Cortex of kidney (tissue), 1 donor: ENCODE measurements at places on chromosomes 6 and 20.

- DNase-seq, result no peak
Measured at GRCh38 chr20:2521369-2522305, 12.9 kb upstream of the ZNF343 start.

DNA sequence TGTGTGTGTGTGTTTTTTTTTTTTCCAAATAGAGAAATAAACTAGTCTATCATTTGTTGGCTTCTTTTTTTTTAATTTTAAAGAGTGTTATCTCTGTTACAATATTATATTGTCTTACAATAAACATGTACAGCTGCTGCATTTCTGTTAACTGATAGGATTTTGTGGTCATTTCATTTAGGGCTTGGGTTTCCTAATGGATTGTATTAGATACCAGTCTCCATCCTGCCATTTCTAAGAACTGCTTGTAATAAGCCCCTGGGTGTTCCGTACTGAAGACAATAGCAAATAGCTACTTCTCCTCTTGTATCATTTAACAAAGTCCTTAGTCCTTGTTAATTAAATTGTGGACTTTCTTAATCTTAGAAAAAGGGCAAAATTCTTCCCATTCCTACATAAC, 45.7 kb downstream of the SOBP start:
- no peak for DNase-seq

DNA sequence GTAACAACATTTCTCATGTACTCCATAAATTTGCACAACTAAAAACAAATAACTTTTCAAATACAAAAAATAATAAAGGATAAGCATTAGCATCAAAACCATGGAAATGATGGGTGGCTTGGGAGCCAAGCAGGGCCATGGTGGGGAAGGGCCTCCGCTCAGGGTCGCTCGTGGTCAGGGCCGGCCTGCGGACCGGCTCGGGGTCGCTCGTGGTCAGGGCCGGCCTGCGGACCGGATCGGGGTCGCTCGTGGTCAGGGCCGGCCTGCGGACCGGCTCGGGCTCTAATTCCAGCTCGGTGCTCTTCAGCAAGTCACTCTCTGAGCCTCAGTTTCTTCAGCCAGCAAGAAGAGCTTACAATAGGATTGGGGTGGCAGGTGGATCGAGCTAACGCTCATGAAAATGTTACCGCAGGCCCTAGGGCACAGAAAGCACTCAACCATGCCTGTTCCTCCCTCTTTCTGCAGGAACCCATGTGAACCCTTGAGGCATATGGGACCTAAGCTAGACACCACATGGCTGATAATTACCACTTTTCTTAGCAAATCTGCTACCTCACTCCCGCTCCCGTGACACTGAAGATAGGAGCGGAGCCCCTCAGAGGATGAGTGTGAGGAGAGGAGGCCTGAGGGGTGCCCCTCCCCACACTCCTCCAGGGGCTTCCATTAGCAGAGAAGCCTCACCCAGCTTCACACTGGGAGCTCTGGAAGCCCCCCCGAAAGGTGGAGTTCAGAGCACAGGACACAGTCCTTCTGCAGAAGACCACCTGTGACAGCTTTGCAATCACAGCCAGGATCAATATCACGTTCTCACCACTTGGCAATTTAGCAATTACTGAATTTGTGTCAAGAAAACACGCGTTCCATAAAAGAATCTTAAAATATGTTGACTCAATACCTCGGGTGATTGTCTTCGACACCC, 103.0 kb downstream of the PSMB1 start:
- no peak for DNase-seq

DNA sequence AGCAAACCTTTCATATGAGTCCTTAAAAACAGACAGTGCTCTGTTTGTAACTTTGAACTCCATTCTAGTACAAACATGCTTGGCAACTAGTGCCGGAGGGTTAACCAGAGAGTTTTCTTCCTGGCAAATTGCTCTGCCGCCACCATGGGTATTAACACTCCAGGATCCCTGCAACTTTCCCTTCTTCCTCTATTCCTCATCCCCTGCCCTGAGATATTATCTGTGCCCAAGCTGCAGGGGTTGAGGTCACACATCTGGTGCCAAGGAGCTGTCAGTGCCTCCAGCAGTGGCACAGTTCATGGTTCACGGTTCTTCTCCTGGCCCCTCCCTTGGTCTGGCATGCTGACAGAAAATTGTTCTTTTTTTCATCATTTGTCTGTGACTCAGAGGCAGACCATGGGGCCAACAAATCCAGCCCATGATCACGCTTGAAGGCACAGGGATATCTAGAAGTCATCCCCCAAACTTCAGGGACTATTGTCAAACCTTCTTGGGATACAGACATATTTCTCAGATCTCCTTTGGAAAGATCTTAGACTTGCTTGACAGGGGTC, 77.5 kb downstream of the ATXN1 start:
- DNase-seq, result no peak

- DNase-seq, result no peak
Measured at GRCh38 chr6:35581633-35582032, 68.9 kb upstream of the TULP1 start.

DNA sequence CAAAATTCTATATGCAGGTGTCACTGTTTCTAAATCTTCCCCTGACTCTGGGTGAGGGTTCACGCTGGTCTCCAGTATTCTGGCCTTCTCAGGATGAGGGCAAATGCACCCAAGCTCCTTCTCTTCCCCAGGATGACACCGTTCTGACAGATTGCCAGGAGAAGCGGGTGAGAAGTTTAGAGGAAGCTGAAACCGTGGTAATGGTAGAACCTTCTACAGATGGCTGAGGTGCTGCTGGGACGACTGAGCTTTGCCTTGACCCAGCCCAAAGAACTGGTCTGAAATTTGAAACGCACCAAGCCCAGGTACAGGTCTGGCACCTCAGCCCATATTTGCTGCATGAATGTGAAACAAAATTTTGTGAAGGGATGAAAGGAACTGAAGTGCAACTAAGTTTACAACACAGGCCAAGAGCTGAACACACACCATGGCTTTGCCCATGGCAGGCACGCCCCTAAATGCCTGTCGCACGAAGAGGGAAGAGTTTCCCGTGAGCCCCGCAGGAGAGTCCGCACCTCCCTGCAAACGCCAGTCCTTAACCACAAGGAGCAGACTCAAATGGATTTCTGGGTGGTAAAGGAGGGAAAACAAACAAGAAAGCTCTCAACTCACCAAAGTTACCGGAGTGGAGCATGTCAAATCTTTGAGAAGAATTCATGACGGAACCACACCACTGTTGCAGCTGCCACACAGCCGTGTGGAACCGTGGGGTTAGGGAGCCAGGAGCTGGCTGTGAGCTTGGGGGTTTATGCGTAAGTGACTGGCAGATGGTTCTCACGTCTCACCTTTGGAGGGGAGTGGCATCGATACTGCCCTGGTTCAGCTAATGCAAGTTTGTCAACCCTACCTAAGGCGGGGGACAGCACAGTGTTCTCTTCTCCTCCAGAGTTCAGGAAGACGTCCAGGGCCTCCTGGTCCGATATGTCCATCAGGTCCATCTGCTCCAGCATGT, 138.9 kb downstream of the DTNBP1 start:
- DNase-seq, result no peak

- no peak for DNase-seq
Measured at GRCh38 chr6:102793752-102794151, 1400.2 kb downstream of the GRIK2 start.

DNA sequence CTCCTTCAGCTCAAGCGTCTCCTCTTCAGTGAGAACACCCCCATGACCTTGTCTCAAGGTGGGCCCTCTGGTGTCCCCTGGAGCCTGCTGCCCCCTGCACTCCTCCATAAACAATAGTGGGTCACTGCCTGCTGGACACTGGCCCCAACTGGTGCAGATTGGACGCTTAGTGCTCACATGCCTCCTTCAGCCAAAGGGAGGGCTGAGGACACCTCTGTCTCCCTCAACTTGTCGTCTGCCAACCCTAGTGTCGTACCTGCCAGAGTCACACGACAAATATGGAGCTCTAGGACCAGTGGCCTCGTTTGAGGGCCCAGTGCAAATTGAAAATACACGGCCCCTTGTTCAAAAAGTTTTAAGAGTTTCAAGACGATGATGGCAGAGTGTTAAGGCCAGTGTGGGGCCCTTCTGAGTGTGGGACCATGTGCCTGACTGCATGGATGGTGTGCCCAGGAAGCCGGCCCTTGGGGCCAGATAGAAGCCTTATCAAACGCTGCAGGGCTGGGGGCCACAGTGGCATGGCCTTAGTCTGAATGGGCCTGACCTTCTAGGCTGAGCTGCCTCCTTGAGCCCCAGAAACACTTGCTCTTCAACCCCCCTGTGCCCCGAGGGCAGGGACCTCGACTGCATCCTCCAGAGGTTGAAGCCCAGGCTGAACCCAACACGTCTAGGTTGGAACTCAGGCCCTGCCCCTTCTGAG, 20.1 kb downstream of the APCDD1L start:
- no peak for DNase-seq

GRCh38 chr20:391041-391711, 10.6 kb downstream of the TRIB3 start:
- DNase-seq, result no peak

DNA sequence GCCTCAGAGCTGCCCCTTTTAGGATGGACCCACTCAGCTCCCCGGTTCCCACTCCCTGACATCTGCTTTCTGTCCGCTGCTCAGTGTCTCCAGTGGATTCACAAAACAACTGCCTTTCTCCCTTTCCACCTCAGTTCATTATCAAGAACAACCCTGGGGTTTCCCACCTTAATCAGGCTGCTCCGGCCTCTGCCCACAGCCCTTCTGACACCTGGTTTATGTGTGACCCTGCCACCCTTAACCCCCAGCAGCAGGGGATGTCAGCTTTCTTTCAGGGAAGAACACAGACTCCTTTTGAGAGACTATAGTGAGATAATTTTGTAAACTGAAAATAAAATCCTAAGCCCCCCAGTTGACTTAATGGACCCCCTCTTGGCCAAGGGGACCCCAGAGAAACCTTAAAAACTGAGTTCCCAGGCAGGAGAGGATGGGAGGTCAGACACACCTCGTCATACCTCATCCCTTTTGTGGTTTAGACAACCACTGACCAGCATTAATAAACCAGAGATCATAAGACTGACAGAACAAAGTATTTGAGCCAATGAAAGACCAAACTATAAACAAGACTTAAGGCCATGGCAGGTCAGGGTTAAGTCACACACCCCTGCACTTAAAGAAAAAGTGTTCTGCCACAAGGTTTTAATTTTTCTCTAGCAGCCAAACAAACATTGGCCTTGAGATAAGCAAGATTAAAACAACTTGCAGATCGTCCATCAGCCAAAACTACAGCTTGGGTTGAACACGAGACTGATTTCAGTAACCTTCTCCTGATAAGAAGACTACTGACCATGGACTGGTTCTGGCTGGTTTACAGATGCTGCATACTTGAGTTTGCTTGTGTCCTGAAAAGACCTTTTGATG, 42.4 kb upstream of the DDR1 start:
- no peak for DNase-seq

DNA sequence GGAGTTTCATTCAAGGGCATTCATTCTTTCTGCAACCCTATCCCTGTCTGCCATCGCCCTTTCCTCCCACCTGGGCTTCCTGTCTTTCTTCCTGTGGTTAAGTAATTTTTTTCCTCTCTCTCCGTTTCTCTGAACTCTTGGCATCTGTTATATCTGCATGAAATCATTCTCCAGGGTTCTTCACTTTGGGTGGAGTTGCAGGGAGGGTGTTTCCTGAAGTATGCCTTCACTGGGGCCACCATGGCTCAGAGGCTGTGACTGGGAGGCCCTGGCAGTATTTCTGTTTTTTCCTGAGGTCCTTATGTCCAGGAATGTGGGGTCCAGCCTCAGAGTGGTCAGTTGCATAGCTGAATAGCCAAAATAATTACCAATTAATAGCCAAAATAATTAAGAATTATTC, 137.2 kb downstream of the SLC35F1 start:
- DNase-seq, result no peak

GRCh38 chr6:158023597-158023939, 41.9 kb downstream of the SYNJ2 start:
- no peak for DNase-seq
